ENCODE measurements at places on chromosomes 13 and 19.

- no peak for DNase-seq
Measured at GRCh38 chr19:39582442-39582841, 19.9 kb upstream of the LGALS13 start.

DNA sequence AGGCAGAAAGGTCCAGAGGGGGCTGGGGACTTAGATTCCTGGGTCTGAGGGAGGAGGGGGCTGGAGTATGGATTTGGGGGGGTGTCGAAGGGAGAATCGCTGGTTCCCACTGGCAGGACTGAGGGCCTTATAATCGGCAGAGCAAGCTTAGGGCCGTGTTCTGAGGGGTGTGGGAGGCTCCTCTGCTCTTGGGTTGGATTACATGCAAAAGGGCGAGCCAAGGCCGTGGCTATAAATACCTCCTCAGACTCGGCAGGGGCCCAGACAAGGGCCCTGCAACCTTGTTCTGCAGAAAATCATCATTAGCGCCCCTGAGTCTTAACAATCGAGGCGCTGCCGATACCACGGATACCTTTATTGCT, 707 bp upstream of the MAMSTR start:
- DNase-seq: no peak

- no peak for DNase-seq
Measured at GRCh38 chr13:98450539-98451111, 126.3 kb downstream of the STK24 start.

DNA sequence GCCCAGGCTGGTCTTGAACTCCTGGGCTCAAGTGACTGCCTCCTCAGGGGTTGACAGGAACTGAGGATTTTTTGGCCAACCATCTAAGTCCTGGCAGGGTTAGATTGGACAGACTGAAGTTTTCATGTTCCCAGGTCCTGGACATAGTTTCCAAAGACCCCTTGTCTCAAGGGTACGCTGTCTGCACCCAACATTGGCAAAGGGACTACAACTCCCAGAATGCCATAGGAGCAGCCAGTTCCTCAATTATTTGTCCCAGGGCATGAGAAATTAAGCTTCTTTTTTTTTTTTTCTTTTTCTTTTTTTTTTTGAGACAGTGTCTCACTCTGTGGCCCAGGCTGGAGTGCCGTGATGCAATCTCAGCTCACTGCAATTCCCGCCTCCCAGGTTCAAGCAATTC, 6.9 kb downstream of the GYS1 start:
- DNase-seq: no peak

GRCh38 chr19:31572102-31572975, 223.1 kb upstream of the TSHZ3 start:
- DNase-seq: no peak

DNA sequence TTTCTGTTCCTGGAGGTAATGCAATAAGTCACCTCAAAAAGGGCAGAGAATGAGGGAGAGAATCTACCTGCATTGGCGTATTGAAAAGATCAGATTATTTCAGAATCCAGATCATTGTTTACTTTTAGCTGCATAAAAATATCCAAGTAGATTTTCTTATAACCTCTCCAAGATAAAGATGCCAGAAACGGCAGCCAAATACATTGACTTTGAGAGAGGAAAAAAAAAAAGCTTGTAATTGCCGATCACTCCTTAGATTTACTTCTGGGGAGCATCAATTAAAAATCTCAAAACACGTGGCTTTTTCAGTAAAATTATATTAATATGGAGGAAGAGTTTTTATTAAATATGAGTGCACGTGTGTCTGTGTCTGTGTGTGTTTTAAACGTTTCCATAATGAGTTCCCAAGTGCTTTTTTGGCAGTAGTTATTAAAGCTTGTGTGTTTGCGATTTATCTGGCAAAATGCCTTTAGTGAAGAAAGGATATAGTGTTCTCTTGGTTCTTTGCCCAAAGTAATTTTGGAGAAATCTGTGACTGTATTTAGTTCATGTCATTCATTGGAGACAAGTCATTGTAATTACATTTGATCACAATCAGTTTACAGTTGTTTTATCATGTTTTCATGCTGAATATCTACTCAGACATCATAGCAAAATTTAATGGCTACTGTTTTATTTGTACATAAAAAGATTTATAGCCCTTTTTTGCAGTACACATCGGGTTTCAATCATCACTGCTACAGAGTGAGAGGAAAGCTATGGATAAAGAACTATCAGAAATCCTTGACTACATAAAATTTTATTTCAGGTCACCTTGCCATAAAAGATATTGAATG, 176.1 kb downstream of the TM9SF2 start:
- peak; percentile 99 for DNase-seq

GRCh38 chr13:83057119-83057518, 825.2 kb downstream of the SLITRK1 start:
- DNase-seq: no peak

- DNase-seq: no peak
Measured at GRCh38 chr13:30810801-30811200, 75.5 kb downstream of the ALOX5AP start.

DNA sequence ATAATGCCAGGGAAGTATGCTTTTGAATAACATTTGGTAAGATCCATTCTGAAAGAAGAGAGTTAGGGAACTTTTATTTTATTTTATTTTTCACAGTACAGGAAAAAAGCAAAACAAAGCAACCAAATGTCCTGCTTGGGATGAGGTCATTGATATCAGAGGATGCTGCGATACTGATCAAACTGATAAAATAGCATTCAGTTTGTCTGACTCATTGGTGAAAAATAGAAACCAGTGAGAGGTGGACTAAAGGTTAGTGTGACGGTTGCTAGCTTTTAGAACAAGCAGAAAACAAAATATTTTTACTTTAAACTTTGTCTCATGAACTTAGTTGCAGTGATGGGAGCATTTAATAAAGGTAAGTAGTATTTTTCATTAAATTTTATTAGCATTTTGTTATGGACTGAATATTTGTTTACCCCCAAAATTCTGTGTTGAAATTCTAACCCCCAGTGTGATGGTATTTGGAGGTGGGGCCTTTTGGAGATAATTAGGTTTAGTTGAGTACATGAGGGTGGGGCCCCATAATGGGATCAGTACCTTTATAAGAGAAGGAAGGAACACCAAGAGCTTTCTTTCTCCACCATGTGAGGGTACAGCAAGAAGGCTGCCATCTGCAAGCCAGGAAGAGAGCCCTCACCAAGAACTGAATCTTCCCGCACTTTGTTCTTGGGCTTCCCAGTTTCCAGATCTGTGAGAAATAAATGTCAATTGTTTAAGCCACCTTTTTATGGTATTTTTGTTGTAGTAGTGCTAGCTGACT, 37.3 kb downstream of the ITGBL1 start:
- DNase-seq: no peak

GRCh38 chr13:53460796-53461195, 432.2 kb downstream of the OLFM4 start:
- DNase-seq: no peak

DNA sequence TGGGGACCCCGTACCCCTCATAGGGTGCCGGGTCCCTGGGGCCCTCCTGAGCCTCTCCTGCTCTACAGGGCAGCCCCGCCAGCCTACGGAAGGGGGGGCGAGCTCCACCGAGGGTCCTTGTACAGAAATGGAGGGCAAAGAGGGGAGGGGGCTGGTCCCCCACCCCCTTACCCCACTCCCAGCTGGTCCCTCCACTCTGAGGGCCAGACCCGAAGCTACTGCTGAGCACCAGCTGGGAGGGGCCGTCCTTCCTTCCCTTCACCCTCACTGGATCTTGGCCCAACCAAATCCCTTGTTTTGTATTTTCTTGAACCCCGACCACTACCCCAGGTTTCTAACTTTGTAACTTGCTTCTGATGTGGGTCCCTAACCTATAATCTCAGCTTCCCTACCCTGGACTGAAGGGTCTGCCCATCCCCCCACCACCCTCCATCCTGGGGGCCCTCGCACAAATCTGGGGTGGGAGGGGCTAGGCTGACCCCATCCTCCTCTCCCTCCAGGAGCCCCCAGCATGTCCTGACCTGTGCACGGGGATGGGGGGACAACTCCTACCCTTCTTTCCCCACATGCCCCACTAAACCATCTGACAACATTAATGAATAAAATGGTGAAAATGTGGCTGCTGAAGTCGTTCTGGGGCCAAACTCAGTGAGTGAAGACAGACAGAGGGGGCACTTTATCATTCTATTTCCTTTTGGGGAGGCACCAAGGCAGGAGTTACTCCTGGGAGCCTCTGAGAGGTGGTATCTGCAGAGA, 13.0 kb downstream of the ARHGAP33 start:
- no peak for DNase-seq

- DNase-seq: no peak
Measured at GRCh38 chr19:13100841-13101589, 1.6 kb downstream of the LYL1 start.

- DNase-seq: no peak
Measured at GRCh38 chr13:39779337-39780265, 124.1 kb downstream of the COG6 start.

GRCh38 chr13:31773538-31773937, 34.2 kb downstream of the RXFP2 start:
- DNase-seq: no peak

GRCh38 chr13:111249637-111250360, 70.6 kb upstream of the TEX29 start:
- DNase-seq: no peak

DNA sequence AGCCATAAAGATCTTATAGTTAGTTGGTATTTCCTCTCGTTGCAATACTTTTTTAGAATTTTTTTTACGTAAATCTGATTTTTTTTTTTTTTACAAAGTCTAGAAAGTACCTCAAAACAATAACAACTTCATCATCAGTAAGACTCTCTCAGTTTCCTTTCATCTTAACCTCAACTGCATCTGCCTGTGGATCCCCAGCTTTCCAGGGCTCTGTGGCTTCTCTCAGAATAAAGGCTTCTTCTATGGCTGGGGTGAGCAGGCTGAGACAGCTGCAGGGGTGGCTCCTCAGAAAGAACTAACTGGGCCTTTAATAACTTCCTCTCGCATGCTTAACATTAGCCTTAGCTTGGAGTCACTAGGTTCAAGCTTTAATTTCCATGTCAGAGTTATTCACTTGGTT, 4.2 kb downstream of the ZNF506 start:
- DNase-seq: no peak

DNA sequence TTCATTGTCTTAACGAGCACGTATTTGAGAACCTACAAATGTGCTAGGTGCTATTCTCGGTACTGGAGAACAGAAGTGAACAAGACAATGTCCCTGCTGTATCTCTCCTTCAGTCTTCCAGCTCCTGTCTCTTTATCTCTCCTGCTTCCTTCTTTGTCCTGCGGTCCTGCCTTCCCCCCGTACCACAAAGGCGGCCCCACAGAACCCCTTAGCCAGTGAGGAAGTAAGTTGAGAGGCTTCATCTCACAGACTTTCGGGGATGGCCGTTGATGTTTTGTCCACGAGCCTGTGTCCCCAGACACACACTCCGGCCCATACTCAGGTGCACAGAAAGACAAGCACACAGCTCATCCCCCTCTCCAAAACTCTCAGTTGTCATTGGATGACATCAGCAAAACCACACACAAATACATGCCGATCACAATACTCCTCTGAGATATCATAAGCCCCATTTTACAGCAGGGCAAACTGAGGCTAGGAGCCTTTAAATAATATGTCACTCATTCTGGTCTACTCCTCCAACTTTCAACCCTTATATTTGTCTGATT, 507 bp upstream of the SWSAP1 start:
- DNase-seq: no peak

- no peak for DNase-seq
Measured at GRCh38 chr13:61286148-61286745, 129.4 kb downstream of the PCDH20 start.

GRCh38 chr19:3573162-3573857, 566 bp downstream of the HMG20B start:
- DNase-seq: no peak

- no peak for DNase-seq
Measured at GRCh38 chr13:26951581-26952177, 191.1 kb upstream of the GPR12 start.

- no peak for DNase-seq
Measured at GRCh38 chr19:32174386-32175113, 170.9 kb upstream of the ZNF507 start.

DNA sequence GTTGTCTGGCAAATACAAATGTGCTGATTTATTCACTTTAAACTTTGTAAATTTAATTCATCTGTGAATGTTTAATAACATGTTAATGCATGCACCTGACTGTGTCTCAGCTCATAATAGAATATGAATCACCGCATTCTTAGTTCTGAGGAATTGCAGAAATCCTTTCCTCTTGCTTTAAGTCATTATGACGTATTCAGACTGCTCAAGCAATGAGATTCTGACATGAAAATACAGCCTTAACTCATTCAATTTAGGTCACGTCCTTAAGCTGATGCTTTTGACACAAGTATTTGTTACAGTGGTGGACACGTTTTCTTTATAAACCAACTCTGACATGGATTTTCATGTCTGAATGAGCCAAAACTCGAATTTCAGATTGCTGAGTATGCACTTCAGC, 541.0 kb upstream of the KLF12 start:
- DNase-seq: no peak

DNA sequence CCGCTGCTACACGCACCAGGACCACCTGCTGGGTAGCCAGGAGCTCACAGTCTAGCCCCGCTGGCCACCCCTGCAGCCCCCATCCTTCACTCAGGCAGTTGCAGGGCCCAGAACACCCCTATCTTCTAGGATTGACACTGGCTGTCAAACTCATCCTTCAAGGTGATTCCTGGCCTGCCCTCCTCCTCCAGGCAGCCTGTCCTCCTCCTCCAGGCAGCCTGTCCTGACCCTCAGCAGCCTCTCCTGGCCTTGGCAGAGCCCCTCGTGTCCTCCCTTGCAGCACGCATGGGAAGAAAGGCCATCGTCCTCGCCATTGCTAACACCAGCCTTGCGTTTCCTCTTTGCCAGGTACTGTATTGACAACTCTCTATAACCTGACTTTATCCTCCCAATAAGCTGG, 3.8 kb upstream of the EPS8L1 start:
- DNase-seq: no peak

DNA sequence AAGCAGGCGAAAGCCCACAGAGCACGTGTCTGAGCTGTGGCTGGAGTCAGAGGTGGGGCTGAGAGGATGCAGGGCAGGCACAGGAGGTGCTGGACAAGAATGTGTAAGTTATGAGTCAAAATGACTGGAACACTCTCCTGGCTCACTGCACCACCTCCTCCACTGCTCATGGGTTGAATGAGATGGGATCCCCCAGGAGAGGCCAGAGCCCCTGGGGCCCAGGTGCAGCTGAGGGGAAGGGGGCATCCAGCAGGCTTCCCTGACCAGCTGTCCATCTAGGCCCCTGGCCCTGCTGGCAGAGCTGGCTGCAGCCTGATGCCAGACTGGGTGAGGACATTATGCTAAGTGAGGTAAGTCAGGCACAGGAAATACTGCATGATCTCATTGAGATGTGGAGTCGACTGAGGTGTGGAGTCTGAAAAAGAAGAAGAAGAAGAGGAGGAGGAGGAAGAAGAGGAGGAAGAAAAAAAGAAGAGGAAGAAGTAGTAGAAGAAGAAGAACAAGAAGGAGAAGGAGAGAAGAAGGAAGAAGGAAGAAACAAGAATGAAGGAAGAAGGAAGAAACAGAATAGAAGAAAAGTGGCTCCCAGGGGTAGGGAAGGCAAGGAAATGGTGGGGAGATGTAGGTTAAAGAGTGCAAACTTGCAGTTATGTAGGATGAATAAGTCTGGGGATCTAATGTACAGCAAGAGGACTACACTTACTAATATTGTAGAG, 747.4 kb downstream of the UQCRFS1 start:
- DNase-seq: no peak

All from NCI-H1092 treated with DMSO at 0.1 percent for 48 hours (cell line).